ENCODE measurements at places on chromosomes 6 and 20.

- no peak for DNase-seq
These were observed 38.4 kb upstream of the PRND start for GRCh38 chr20:4683261-4683660.

GRCh38 chr20:18856873-18857272, 43.3 kb downstream of the SCP2D1 start:
- no peak for DNase-seq

DNA sequence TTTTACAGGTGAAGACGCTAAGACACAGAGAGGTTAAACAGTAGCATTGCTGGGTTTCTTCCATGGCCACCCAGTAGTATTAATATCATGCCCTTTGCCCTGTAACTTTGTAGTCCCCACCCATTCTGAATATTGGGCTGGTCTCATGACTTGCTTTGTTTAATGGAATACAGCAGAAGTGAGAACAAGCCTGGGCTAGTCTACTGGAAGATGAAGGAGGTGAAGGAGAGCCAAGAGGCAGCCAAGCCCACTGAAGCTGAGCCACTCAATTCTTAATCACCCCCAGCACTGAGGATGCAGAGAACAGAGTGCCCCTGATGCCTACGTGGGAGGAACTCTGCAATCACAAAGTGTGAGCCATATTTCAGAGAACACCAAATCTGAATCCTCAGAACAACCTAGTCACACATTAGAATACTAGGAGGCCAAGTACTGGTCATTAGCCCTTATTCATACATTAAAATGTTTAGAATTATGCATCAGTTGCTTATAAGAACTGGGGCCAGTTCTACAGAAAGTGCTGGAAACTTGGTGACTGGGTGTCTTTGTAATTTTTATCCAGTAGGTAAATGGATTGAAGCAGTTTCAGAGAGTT, 270.1 kb upstream of the PRND start:
- no peak for DNase-seq

DNA sequence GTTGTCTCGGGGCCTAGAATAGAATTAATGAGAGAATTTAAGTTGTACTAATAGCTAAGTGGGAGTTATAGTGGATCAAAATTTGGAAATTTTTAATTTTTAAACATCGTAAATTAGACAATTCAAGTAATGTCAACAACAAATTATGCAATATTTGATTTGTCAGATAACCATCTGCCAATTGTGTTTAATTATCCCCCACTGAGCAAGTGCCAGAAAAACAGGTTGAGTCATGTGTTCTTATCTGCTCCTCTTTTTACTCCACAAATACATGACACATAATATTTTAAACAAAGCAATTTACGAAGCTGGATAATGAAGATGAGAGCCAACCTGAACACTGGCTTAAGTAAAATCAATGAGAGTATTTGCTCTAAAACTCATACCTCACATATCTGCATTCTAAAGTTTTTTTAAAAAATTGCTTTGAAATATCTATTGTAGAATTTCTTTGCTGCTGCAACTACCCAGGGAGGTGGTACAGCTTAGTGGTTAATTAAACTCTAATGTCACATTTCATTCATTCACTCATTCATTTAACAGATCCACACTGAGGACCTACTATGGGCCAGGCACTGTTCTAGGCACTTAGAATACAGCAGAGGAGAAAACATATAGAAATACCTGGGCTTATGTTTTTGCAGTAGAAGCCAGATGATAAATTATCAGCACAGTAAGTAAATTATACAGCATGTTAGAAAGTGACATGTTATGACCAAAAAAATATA, 57.1 kb upstream of the MAP7 start:
- DNase-seq = no peak

DNA sequence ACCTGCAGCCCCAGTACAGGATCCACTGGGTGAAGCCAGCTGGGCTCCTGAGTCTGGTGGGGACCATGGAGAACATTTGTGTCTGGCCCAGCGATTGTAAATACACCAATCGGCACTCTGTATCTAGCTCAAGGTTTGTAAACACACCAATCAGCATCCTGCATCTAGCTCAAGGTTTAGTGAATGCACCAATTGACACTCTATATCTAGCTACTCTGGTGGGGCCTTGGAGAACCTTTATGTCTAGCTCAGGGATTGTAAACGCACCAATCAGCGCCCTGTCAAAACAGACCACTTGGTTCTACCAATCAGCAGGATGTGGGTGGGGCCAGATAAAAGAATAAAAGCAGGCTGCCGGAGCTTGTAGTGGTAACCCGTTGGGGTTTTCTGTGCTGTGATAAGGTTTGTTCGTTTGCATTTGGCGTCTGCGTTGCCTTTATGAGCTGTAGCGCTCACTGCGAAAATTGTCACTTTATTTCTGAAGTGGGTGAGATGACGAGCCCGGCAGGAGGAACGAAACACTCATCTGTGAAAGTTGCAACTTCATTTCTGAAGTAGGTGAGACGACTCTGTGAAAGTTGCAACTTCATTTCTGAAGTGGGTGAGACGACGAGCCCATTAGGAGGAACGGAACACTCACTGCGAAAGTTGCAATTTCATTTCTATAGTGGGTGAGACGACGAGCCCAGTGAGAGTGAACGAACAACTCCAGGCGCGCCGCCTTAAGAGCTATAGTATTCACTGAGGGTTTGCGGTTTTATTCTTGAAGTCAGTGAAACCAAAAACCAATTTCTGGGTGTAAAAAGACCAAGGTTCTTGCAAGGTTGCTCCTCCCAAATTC, 31.1 kb downstream of the SERPINB6 start:
- DNase-seq = peak; percentile 50
